ENCODE measurements at places on chromosomes 16 and 17.

DNA sequence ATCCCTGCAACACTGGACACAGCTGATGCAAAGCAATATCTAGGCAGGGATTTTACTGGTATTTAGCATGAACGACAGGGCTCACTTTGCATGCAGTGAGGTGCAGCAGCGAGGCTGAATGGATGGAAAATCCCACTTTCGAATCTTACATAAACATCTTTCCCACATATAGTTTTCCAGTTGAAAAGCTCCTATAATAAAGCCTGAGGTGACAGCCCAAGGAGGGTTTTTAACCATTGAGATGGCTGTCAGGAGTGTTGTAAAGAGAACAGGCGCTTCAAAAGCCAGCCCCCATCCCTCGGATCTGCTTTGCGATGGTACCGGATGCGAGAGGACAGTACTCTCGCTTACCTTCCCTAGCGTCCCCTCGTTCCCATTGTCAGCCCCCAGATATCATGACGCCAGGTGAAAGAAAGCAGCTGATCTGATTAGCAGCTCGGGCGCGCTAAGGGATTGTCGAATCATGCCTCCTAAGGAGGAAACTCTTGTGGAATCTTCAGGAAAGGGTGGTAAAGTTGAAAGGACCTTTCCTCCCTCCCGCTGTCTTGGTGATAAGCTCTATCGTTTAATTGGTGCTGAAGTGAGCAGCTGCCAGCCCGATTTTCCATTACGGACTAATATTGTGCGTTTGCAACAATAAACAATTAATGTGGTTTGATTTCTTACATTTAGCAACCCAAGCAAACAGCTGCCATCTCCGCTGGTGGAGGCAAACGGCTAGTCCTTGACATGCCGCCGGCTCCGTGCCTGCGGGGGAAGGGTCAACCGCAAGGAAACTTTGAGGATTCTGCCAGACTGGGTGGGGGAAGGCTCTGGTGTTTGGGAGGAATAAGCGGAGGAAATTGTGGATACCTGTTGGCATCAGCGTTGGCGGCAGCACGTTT is 1.8 kb downstream of the CDH8 start:
- no peak for DNase-seq

DNA sequence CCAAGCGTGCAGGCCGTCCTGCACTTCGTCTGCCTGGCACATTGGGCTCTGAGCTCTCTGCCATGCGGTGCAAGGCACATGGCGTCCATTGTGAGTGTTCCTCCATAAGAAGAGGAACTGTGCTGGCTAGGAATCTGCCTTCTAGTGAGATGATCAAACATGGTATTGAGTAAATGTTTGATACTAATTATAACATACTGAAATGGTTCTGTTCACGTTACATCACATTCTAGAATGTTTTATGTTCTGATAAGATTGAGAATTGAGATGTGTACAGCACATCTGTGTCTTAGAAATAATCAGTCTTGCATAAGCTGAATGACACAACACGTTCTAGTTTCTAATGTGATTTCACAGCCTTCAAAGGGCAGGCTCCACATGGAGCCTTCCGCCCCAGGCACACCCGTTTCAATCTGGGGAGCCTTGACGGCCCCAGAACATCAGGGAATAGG is 42.9 kb downstream of the USP10 start:
- DNase-seq: no peak

DNA sequence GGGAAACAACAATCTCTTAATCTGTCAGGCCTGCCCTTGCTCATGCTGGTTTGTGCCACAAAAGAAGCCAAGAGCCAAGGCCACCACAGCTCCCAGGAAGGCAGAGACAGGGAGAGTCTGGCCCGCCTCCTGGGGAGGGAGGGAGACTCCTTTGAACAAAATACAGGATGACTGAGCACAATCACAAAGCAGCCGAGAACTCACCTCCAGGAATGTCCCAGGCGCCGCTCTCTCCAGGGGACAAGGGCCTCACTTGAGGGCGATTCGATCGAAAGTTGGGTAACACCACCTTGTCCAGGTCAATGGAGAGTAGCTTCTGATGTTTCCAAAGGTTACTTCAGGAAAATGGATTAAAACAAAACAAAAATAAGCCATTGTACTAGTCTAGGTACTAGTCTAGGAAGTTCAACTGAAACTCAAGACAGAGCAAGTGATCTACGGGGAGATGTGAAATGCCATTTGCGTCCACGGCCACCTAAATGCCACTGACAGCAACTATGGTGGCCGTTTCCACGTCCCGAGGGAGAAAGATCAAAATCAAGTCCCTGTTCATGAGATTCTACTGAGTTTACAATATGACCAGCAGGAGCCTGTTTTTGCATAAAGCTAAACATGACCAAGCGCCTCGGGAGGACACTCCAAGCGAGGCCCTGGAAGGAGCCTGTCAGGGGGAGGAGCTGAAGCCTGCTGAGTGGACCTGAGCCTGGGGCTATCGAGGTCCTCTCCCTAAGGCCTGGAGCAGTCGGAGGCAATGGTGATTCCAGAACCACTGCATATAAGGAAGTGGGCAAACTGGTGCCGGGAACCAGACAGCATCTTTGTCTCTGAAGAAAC is 13.4 kb upstream of the SLC38A8 start:
- DNase-seq: peak; percentile 25

- DNase-seq: no peak
Observed at GRCh38 chr17:67509390-67510287, 132.6 kb downstream of the PITPNC1 start.

- no peak for DNase-seq
Observed at GRCh38 chr17:43412166-43412565, 13.4 kb downstream of the ARL4D start.

- no peak for DNase-seq
Observed at GRCh38 chr17:31693433-31694220, 165.4 kb downstream of the COPRS start.

- DNase-seq: no peak
Observed at GRCh38 chr17:27343294-27343693, 49.4 kb downstream of the WSB1 start.

- no peak for DNase-seq
Observed at GRCh38 chr16:53583401-53583800, 80.4 kb upstream of the AKTIP start.

- DNase-seq: no peak
Observed at GRCh38 chr17:51013322-51013721, 107.3 kb downstream of the SPAG9 start.

GRCh38 chr16:22356930-22357634 is 17.3 kb downstream of the CDR2 start:
- no peak for DNase-seq

- DNase-seq: no peak
Observed at GRCh38 chr16:4646773-4647643, 22.4 kb downstream of the MGRN1 start.

- no peak for DNase-seq
Observed at GRCh38 chr17:10224582-10225195, 26.3 kb upstream of the GAS7 start.

DNA sequence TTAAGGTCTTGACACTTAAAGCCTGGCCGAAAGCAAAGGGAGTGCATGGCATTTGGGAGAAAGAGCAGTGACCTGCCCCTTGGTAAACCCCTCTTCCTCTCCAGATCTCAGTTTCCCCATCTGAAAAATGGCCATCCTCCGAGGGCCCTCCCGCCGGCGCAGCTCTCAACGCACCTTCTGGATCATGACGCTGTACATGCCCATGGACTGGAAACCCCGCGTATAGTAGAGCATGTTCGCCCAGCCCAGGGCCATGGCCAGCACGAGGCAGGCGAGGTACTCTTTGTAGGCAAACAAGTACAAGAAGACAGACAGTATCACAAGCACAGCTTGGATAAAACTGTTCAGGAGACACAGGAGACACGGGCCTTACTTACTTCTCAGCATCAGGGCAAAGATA is 33.6 kb downstream of the TRPV3 start:
- no peak for DNase-seq

DNA sequence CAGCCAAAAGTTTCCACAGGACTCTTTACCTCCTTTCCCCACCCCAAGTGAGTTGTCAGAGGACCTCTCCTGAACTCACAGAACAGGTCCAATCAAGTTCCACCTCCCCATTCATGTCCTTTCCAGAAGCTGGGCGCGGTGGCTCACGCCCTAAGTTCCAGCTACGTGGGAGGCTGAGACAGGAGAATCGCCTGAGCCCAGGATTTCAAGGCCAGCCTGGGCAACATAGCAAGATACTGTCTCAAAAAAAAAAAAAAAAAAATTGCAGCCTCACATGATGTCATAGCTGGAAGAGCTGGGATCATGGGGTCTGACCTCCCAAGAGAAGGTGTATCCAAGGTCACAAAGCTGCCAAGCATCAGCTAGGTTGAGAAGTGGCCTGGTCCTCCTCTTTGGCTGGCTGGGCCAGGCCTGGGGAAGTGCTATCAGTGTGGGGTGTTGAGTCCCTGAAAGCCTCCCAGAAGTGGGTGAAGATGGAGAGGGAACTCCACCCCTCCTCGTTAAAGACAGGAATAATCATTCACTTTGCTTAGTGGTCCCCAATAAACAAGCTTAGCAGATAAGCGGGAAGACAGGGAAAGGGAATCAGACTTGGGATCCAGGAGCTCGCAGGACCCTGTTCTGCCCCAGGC is 5.5 kb upstream of the MNT start:
- no peak for DNase-seq

DNA sequence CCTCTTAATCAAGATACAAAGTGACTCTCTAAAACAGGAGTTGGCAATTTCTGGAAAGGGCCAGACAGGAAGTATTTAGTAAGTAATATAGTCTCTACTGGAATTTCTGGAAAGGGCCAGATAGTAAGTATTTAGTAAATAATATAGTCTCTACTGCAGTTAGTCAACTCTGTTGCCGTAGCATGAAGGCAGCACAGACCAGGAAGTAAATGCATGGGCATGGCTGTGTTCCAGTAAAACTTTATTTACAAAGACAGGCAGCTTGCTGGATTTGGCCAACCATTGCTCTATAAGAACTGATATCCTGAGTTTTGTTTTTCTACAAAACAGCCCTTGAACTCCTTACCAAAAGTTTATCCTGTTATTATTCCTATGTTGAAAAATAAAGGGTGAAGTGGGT is 16.9 kb downstream of the LDAF1 start:
- DNase-seq: no peak

DNA sequence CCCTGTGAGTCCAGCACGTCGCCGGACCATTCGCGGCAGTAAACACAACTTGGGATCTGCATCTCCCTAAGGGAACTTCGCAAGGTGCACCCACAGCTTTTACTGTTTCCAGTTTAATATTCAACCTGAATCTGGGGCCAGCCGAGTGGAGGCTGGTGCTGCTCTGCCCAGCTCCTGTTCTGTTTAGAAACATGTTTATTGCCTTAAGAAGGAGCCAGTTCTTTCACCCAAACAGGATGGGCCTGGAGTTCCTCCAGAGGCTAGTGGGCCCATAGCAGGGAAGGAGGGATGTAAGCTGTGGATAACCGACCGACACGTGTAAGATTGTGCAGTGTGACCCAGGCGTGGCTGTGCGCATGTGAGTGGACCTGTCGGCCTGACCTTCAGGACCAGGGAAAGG is 17.4 kb downstream of the TBC1D24 start:
- DNase-seq: no peak

- no peak for DNase-seq
Observed at GRCh38 chr17:66351033-66351432, 48.6 kb downstream of the PRKCA start.

GRCh38 chr17:9928601-9929333 is 23.7 kb upstream of the RCVRN start:
- DNase-seq: no peak

DNA sequence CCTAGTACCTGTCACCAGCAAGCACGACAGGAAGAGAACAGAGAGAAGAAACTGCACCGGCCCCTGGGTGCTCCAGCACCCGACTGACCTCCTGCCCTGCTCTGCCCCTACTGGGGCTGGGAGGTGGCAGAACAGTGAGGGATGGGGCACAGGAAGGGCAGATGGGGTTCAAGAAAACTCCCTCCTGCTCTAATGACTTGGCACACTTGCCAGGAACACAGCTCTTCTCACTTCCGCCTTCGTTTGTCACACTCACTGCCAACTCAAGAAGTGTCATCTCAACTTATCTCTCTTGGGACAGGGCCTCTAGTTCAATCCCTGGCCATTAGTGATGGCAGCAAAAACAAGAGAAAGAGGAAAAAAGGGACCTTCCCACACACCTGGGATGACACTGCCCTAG is 42.7 kb upstream of the ICAM2 start:
- no peak for DNase-seq

DNA sequence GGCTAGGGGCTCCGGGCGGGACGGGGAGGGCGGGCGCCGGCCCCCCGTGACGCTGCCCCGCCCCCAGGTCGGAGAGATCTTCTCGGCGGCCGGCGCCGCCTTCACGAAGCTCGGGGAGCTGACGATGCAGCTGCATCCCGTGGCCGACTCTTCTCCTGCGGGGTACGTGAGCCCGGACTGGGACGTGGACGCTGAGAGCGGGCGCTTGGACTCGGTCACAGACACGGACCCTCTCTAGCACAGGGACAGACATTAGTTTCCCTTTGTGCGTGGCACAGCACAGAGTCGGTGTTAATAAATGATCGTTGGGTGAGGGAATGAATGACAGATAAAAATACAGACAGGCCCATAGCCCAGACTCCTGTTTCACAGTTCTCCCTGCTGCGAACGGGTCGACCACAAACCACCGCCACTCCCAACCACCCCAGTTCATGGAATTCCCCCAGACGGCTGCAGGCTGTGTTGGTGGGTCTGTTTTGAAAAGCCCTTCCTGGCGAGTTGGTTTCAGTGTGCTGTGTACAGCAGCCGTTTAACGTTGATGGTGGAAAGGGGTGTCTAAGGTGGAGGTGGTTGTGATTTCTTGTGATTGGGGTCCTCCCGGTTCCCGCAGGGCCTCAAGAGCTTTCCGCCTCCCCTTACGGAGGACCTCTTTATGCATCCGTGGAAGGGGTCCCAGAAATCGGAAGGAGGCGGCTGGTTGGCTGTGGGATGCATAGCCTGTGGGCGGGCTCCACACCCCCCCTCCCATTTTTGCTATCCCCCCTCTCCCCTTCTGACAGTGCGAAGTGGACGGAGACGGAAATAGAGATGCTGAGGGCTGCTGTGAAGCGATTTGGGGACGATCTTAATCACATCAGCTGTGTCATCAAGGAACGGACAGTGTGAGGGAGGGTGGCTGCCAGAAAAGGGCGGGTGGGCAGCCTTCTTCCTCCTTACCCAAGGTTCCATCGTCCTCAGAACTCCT is 2.9 kb downstream of the RNASEK start:
- peak; percentile 69 for DNase-seq

GRCh38 chr17:16463358-16464302 is 28.4 kb downstream of the LRRC75A start:
- DNase-seq: no peak

DNA sequence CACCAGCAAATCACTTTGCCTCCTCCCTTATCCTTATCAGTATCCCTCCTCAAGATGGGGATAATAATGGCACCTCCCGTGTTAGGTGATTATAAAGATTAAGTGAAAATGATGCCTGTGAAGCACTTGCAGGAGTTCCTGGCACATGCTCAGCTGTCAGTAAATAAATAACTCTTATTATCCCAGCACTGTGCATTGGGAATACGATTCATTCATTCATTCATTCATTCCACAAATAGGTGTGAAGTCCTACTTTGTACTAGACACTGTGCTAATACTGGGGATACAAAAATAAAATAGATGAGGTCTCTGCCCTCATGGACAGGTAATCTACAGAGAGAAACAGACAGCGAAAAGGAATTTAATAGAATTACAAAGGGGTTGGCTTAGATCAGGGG is 2.0 kb downstream of the XYLT2 start:
- DNase-seq: no peak

All from CD4-positive, alpha-beta T cell (primary cell).